ENCODE measurements at places on chromosomes 5 and 9.

- DNase-seq: no peak
These were observed 46.2 kb upstream of the RUFY1 start for GRCh38 chr5:179504191-179504590.

DNA sequence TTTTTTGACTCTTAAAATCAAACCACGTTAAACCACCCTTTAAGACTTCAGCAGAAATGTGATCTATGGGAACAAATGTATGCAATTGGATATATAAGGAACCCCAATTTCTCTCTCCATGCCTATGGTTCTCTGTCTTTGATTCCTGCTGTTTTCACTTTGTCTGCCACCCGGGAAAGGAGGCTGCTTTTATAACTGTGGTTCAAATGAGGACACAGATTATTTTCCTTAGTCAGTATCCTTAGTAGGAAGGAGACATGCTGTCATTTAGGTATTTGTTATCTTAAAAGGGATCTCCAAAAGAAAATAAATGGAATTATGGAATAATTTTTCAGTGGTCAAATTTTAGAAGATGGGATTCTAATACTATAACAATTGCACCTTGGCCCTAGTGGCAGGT is 176.1 kb upstream of the NREP start:
- no peak for DNase-seq

GRCh38 chr5:52743012-52743411 is 44.7 kb upstream of the ITGA1 start:
- no peak for DNase-seq

GRCh38 chr9:5629312-5630080 is 589 bp downstream of the RIC1 start:
- DNase-seq: peak; percentile 49

GRCh38 chr5:58018016-58018415 is 441.9 kb downstream of the PLK2 start:
- peak; percentile 0 for DNase-seq

- DNase-seq: no peak
These were observed 18.7 kb downstream of the ROPN1L start for GRCh38 chr5:10460252-10460906.

DNA sequence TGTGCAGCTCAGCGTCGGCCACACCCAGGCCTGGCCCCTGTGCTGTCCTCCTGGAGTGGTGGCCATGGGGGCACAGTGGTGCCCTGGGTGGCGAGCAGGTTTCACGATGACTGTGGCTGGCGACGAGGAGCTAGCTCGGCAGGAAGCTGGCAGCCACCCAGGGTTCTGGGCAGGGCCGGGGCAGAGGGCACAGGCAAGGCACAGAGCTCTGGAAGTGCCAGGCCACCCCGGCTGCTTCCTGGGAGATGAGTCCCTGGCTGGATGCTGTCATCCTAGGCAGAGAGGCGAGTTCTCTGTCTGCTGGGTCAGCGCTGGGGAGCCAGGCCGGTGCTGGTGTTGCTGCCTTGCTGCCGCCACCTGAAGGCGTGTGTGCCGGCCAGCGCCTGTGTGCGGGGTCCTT is 51.7 kb downstream of the RXRA start:
- DNase-seq: no peak

GRCh38 chr5:102753889-102754766 is 977 bp upstream of the PAM start:
- DNase-seq: no peak

GRCh38 chr5:151092762-151093161 is 11.9 kb upstream of the TNIP1 start:
- DNase-seq: no peak

DNA sequence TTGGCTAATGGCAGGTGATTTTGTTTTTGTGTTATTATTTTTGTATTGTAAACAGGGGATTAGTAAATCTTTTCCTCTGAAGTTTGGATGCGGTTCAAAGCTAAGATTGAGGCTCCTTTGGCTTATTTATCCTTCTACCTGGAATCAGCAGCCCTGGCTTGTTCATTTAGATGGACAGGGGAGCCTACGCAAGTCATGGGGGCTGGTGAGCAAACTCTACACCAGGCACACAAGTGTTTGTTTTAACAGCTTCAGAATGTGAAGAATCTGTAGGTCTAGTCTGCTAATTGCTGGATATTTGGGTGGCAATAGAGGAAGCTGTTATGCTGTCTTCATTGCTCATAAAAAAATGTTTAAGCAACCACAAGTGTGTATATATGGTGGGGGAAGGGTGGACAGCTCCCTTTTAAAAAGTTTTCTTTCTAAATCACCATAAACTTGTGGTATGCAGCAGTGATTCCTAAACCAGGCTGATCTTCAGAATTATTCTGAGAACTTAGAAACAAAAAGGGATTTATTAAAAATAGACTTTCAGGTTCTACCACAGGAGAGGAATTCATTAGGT is 20.7 kb downstream of the ZNF462 start:
- no peak for DNase-seq

DNA sequence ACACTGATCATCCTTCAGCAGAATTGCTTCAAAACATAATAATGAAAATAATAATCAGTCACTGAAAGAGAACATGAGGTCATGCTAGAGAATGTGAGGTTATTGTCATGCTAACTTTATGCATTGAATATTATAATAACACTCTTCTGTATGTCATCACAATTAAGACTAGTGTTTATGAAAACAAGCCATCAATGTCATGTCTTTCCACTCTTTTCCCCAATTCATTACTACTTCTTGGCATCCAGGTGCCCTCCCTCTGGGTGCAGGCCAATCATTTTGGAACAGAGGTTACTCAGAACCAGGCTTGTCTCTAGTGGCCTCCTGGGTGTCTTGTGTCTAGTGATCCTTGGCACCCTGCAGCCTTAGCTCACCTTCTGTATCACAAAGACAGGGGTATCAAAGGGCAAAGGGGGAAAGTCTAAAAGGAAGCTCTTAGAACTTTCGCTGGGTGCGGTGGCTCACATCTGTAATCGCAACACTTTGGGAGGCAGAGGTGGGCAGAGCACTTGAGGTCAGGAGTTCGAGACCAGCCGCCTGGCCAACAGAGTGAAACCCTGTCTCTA is 217.6 kb upstream of the PIK3R1 start:
- no peak for DNase-seq

- DNase-seq: no peak
These were observed 30.0 kb upstream of the PPP1R2B start for GRCh38 chr5:156819967-156820581.

DNA sequence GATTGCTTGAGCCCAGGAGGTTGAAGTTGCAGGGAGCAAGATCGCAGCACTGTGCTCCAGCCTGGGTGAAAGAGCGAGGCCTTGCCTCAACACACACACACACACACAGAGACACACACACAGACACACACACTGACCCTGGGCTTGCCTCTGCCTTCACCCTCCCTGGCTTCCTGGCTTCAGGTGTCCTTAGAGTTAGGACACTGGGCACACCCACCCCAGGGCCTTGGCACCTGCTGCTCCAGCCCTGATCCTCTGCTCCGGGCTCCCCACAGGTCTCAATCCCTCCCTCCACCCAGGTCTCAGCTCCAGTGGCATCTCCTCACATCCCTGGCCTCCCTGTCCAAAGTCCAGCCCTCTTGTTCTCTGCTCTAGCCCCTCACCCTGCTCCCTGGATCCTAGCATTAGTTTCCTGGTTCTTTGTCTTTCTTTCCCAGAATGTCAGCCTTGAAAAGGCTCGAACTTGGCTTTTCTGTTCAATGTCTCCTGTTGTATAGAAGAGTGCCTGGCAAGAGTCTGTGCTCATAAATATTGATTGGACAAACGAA is 212.9 kb downstream of the C9orf50 start:
- no peak for DNase-seq

DNA sequence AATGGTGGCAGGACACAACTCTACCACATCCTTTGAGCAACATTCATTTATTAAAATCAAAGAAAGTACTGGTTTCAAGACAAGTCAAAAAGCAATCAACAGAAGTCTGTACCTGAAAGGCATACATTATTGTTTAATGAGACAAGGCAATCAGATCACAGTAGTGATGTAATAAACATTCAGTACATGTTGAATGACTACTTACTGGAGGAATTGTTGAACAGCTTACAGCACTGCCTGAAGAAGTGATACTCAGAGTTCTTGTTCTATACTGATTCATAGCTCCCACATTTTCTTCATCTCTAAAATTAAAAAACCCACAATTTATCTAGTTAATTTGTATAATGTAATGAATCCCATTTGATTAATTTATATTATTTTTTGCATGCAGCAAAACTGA is 18.2 kb downstream of the RIOK2 start:
- DNase-seq: no peak

DNA sequence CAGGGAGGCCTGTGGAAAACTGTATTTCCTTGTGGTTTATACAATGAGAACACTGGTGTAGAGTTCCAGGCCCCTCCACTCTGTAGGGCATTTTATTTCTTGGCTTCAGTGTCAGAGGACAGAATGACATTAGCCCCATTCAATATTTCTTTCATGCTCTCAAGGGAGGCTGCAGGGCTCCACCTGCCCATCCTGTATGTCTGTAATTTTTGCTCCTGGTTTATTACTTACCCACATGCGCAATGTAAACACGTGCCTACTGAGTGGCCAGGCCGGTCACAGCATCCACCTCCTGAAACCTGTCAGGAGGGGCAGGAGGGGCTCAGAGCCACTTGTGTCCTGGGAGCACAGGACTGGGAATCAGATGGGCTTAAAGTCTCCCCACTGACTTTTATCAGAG is 82.4 kb downstream of the GADD45G start:
- DNase-seq: no peak

DNA sequence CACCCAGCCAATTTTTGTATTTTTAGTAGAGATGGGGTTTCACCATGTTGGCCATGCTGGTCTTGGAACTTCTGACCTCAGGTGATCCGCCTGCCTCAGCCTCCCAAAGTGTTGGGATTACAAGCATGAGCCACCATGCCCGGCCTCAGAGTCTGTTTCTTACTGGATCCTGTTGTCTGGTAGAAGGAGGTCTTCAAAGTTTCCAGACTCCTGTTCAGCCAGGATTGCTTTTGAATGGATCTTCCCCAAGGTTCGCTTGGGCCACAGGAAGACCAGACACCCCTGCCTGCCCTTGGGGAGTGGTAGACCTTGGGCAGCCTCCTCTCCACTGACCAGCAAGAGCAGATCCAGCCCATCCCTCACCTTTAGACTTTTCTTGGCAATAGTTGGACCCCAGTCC is 7.6 kb upstream of the LCN2 start:
- no peak for DNase-seq

DNA sequence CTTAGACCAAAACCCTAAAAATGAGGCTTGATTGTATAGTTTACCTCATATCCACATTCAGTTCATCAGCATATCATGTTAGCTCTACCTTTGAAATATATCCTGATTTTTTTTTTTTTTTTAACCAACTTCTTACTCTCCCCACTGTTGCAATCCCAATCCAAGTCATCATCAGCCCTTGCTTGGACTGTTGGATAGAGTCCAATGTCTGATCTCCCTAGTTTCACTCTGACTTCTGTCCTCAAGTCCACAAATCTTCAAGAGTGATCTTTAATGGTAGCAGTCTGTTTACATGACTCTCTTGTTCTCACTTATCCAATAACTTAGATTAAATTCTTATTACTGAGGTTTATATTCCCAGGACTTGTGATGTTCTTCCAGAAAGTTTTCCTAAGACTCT is 30.8 kb downstream of the NAA35 start:
- DNase-seq: no peak

- peak; percentile 53 for DNase-seq
These were observed 3.6 kb upstream of the B4GALT1 start for GRCh38 chr9:33170464-33171415.

DNA sequence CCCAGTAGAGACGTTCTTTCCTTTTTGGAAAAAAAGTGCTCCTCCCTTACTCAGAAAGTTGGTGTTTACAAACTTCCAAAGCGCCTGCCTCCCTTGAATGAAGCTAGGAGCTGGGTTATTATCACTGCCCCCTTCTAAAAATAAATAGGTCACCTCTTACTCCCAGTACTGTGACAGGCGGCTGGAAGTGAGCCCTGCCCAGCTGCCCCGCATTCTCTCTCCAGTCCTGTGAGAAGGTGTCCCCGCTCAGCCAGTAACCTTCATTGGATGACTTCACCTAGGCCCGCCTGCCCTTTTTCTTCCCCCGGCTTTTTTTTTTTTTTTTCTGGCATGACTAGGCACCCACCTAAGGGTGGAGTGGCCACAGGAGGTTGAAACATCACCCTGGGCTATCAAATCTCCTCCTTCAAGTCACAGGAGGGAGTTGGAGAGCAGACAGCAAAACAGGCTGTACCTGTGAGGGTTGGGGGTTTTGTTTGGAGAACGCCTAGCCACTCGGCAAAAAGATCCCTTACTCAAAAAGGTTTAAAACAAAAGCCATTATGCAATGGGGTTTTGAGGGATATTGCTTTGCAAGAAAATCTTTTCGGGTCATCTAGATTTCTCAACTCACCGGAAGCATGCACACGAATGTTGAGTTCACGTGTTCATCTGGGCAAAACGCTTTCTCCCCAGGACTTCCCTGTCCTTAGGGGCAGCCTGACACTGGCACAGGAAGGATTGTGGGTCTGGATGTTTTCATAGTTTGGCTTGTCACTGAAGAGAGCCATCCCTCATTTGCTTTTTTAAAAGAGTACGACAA is 43.3 kb upstream of the ZNF622 start:
- DNase-seq: no peak

GRCh38 chr5:116575326-116576052 is 866 bp upstream of the SEMA6A start:
- DNase-seq: peak; percentile 43

DNA sequence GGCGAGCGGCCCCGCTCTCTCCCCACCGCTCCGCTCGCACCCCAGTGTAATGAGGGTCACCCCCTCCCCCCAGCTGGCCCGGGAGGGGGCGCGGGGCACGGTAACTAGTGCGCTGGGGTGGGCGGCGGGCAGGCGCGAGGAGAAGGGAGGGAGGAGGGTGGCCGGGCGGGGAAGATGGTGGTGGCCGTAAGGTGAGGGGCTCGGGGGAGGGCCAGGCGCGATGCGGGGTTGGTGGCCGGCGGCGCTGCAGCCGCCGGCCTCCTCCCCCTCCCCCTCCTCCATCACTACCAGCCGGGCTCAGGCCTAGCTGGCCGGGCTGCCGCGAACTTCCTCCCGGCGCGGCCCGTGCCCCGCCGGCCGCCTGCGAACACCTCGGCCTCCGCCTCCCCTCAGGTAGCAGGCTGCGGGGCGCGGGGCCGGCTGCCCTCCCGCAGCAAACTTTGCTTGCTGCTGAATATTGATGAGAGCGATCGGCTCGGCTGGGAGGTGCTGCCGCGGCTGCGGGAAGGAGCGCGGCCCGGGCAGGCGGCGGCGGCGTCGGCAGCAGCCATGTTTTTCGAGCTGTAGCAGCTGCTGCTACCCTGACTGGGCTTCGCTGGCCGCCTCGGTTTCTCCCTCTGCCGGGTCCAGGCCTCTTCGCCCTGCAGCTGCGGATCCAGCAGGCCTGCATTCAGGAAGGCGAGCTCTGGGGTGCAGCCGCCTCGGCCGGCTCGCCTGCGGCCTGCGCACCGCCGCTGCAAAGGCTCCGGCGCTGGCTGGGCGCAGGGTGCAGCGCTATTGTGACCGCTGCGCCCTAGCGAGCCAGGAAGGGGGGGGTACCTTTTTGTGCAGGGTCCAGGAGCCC is 502 bp downstream of the NSD1 start:
- DNase-seq: peak; percentile 82

GRCh38 chr5:3531320-3531986 is 64.2 kb upstream of the IRX1 start:
- DNase-seq: no peak

GRCh38 chr5:59660737-59661136 is 232.8 kb downstream of the PDE4D start:
- peak; percentile 41 for DNase-seq

GRCh38 chr9:38315085-38315595 is 77.4 kb upstream of the ALDH1B1 start:
- DNase-seq: no peak

GRCh38 chr9:108416324-108416723 is 439.5 kb downstream of the ACTL7B start:
- DNase-seq: no peak

GRCh38 chr5:154220625-154221024 is 30.1 kb downstream of the GALNT10 start:
- DNase-seq: no peak

- DNase-seq: no peak
These were observed 687 bp upstream of the RPS23 start for GRCh38 chr5:82278711-82279370.

All from B cell (primary cell).